ENCODE measurements at places on chromosomes 2 and 18.

DNA sequence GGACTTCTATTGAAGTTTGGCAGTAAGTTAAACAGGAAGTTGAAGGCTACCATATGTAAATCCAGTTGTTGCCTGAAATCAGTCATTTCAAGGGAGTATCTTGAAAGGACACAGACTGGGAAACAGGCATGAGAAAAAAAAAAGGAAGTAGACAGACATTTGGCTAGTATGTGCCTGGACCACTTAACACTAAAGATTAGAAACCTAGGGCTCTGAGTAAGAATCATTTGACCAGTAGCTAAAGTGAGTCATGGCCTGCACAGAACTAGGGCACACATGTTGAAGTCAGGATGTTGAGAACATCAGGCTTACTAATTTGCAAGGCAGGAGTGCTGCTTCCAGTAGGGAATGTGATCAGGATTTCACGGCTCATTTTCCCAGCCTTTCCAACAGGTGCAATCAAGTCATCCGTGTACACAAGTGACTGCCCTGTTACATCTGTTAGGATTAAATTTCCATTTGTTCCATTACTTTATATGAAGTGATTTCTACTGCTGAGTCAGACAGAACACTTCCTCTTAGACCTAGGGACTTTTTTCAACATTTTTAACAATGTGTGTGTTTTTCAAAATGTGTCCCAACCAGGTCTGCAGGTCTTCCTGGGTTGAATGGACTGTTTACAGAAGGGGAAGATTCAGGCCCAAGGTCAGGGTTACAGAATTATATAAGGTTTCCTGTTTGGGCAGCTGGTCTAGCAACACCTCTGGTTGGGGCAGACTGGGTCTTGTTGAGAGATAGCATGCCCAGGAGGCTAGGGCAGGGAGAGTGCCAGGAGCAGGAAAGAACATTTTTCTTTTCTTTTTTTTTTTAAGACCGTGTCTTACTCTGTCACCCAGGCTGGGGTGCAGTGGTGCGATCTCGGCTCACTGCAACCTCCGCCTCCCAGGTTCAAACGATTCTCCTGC, 145.6 kb downstream of the TGIF1 start:
- peak; percentile 26 for DNase-seq

DNA sequence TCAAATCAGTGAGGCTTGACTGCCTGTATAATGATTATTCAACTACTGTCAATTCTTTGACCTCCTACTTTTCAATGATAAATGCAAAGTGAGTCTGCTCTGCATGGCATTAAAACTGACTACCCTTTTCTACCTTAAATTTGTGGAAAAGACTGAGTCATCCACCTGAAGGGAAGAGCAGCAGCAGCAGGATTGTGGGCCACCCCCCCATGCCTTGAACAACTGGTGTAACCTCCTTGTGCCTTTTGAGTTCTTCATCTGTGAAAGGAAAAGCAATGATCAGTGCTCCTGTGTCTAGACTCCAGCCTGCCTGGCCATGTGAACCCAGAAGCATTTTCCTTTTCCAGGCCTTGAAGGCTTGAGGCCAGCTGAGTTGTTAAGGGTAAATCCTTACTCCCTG, 102.9 kb downstream of the OSR1 start:
- no peak for DNase-seq

DNA sequence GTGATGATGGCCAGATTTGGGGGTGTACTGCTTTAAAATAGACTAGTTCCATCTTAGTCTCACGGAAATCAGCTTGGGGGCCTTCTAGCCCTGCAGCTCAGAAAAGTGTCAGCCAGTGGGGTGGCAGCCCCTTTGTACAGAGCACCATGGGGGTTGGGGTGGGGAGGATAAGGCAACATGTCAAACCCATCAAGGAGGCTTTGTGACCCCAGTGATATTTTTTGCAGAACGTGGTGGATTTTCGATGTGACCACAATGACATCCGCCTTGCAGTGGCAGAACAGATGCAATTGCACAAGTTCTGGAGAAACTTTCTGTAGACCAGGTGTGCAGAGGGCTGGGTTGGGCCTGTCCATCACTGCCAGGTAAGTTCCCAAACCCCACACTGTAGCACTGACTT, 3.0 kb upstream of the CD8A start:
- DNase-seq = no peak

DNA sequence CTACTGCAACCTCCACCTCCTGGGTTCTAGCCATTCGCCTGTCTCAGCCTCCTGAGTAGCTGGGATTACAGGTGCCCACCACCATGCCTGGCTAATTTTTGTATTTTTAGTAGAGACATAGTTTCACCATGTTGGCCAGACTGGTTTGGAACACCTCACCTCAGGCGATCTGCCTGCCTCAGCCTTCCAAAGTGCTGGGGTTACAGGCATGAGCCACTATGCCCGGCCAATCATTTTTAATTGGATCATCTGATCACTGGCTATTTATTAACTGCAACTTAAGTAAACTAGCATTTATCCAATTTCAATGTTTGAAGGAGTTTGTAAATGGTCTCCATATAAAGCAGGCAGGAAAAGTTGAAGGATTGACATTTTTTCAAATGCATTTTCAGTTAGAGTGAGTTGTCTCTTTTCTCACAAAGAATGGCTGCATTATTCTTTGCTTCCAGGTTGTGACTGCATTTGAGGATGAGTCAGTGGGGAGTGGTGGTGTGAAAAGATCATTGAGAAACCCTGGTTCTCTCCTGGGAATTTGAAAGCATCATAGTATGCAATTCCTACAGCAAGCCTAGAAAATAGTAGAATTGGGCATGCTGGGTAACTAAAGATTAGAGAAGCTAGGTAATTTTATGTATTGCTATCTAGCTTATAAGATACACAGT, 431.1 kb upstream of the ZEB2 start:
- no peak for DNase-seq

GRCh38 chr2:28896906-28897305, 2.4 kb downstream of the WDR43 start:
- no peak for DNase-seq

All from DMS153 (cell line).